Bronchial epithelial cell (primary cell): ENCODE measurements at places on chromosomes 12 and 14.

GRCh38 chr14:51082349-51082748, 12.6 kb downstream of the TRIM9 start:
- no peak for DNase-seq

- DNase-seq, result peak; percentile 40
These were observed 20.0 kb upstream of the PCNX1 start for GRCh38 chr14:70887207-70887681.

DNA sequence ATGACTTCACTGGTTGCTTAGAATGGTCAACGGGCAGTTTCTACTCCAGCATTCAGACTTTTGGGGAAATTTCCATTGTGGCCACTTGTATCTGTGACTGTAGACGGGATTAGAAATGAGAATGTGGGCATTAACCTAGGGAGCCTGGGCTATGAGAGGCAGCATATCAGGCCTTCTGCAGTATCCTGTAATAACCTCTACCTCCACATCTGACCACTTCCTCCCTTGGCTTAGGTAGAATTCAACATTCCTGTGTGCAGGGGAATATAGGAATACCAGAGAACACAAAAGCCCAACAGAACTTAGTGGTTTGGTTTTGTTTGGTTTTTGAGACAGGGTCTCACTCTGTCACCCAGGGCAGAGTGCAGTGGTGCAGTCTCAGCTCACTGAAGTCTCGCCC, 76.4 kb upstream of the HOXC13 start:
- DNase-seq, result no peak

DNA sequence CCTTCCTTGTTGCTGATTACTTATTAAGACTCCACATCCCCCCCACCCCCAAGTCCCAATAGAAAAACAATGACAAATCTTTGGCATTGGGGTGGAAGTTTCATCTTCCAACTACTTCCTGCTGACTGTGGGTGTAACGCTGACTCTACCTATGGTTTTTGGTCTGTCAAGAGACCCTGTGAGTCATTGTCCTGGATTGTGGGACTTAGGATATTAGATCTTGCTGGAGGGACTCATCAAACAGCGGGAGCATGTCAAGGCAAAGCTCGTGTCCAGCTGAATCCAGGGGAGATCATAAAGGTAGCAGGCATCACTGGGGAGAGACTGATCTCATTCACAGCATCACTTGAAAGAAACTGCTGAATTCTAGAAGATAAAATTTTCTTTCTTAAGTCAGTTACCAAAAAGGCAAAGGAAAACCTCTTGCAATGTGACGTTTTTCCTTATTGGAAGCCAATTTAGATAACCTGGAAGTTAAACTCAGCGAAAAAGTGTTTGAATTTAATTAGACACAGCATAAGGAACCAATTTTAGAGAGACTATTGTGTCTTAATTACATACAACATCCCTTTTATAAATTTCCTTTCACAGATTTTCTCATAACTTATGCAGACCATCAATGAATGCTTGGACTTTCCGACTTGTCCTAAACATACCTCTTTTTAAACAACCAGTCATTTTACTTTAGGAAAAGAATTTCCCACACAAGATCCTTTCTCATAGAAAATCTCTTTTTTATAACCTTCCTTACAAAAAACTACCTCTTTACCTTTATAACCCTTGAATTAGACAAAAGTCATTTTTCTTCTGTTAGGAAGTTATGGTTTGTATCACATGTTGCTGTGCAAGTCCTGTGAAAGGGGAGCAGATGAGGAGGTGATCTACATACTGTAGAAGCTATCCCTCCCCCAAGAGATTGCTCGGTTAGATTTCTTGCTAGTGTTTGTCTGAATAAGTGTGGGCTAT, 94.6 kb upstream of the SCAF11 start:
- peak; percentile 80 for DNase-seq

- no peak for DNase-seq
These were observed 1029.7 kb upstream of the LRFN5 start for GRCh38 chr14:40576880-40577478.

DNA sequence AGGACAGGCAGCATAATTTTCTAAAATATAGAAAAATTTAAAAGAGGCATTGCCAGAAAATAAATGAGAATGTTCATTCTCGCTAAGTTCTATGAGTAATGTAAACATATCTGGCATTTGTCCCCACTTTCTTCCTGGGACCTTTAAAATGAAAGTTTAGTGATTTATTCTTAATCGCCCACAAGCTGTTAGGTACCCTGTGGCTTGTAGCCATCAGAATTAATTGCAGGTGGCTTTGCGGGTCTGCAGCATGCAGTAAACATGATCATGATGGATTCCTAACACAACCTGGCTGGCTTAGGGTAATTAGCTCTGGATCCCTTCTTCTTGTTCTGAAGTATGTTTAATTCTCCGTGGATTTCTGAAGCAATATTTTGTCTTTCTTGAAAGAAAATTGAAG, 103.5 kb upstream of the FRMD6 start:
- DNase-seq, result no peak

DNA sequence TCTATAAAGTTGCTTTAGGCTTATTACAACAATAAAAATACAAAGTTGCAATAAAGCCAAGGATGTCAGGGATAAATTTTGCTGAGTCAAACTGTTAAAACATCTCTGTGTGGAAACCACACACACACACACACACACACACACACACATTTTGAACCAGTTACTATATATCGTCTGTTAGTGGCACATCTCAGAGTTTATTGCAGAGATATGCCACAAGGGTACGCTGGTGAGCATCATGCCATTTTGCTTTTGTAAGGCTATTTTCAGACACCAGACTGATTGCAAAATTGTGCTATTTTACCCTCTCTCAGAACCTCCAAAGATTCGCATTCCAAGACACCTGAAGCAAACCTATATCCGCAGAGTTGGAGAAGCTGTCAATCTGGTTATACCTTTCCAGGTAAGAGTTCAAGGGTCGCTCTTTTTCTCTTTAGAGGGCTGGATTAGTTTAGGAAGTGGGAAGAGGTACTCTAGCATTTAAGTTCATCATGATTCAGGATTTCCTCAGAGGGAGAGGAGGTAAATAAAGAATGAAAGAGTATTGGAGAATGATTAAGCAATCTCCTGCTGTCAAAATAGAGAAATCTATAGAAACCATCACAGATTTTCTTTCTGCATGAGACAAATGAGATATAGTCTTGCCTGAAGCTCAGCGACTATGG, 27.3 kb upstream of the CHPT1 start:
- DNase-seq, result peak; percentile 33

- DNase-seq, result peak; percentile 34
These were observed 21.5 kb upstream of the IFNG start for GRCh38 chr12:68180792-68181744.

DNA sequence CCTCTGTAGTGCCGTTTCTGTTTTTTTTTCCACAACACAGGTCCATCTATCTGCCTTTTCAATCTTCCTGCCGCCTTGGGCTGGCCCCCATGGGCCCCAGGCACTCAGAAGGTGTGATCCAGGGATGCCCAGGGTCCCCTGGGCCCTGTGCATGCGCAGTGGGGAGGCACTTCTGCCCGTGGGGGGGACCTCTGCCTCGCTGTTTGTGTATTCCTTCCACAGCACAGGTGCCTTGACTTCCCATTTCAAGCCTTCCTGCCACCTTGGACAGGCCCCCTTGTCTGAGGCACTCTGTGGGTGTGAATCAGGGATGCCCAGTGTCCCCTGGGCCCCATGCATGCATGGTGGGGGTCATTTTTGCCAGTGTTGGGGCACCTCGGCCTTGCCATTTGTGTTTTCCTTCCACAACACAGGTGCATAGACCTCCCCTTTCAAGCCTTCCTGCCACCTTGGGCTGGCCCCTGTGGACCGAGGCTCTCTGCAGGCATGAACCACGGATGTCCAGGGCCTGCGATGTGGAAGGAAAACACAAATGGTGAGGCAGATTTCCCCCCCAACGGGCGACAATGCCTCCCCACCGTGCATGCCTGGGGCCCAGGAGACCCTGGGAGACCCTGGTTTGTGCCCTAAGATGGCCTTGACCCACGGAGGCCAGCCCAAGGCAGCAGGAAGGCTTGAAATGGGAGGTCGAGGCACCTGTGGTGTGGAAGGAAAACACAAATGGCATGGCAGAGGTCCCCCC, 366.5 kb downstream of the ALG10 start:
- no peak for DNase-seq

DNA sequence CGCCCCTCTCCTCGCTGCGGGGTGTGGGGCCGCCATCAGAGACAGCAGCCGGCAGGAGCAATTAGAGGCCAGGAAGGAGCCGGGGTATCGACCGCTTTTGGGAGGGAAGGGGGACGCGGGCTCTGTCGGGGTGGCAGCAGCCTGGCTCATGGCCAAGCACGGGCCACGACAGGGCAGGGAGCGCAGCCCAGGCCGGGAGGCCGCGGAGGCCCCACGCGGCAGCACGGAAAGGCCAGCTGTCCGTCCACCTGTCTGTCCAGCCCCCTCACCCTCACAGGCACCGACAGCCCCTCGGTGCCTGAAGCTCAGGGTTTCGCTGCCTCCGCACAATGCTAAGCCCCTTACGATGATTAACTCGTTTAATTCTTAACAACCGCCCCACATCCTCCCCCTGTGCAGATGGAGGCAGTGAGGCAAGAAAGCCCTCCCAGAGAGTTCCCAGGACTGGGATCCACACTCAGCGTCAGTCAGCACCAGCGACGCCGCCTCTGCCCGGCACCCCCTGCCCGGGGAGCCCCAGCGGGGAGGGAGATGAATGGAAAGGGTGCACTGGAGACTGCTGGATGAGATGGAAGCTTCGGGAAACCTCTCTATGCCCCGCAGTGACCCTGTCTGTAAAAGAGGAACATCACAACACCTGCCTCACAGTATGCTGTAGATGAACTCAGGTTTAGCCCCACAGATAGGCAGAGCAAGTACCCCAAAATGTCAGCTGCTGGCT, 23.7 kb downstream of the NCOR2 start:
- DNase-seq, result no peak

DNA sequence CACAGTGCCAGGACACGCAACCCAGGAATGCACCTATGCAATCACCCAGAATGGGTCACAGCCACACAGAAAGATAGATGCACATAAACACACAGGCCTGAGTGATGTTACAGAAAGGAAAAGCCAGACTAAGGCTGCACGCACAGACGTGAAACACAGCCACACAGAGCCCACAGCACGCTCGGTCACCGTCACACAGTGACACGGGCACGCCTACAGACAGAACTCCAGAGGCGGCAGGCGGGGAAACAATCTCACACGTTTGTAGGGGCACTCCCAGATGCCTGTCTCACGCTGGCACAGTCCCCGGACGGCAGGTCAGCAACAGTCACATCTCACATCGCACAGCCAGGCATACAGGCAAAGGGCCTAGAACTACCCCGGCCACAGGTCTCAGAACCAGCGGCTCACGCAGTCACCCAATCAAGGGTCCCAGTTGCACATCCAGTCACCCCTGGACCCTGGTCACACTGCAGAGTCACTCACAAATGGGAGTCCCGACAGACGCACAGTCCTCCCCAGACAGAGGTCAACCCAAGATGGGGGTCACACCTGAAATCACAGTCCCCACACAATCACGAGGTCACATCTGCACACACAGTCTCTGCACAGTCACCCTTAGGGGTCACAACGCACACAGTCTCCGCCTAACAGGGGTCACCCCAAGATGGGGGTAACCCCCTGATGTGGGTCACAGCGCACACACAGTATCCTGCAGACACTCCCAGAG, 790 bp downstream of the SSH1 start:
- peak; percentile 58 for DNase-seq

GRCh38 chr12:54127538-54128259, 61.1 kb downstream of the SMUG1 start:
- no peak for DNase-seq

GRCh38 chr12:96829354-96829753, 77.7 kb upstream of the NEDD1 start:
- DNase-seq, result no peak

DNA sequence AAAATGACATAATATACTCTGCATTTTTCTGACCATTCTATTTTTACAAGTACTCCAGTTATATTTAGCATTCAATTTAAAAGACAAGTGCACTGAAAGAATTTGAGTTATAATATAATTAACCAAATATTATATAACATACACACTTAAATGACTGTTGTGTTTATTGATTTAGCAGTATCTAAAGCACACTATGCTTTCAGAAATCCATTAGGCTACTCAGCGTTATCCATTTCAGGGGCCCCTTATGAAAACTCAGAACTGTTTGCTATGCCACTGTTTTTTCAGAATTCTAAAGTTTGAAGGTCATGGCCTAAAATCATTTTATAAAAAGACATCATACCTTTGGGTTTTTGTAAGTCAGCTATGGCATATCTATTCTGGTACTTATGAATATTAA, 57.1 kb downstream of the HECTD4 start:
- no peak for DNase-seq

DNA sequence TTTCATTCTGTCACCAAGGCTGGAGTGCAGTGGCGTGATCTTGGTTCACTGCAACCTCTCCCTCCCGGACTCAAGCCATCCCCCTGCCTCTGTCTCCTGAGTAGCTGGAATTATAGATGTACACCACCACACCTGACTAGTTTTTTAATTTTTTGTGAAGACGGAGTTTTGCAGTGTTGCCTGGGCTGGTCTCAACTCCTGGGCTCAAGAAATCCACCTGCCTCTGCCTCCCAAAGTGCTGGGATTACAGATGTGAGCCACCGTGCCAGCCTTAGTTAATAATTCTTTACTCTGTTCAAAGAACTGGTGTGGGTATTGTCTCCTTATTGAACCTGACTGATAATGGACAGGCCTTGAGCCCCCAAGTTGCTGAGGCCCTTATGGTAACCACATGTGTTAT, 10.4 kb upstream of the KRT7 start:
- DNase-seq, result no peak

- DNase-seq, result no peak
These were observed 6.0 kb upstream of the HSP90AA1 start for GRCh38 chr14:102092806-102093205.

GRCh38 chr12:114165921-114166320, 199.8 kb upstream of the RBM19 start:
- DNase-seq, result no peak

DNA sequence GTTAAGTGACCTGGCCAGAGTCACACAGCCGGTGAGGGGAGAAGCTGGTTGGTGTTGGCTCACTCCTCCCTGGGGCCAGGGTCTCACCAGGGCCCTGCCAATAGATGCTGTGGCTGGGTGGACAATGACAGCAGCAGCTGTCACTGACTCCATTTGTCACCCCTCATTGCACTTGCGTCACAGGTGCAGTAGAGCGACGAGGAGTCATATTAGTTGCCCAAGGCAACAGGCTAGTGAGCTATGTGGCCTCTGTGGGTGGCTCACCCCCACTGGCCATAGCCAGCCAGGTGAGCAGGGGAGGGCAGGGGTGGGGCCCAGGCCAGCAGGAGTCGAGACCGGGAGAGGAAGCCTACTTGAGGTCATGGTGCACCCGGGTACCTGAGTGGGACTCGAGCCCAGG, 9.7 kb downstream of the SLC25A47 start:
- no peak for DNase-seq
